Esophagus squamous epithelium (tissue), 5 donors: ENCODE measurements at places on chromosomes 5 and 9.

DNA sequence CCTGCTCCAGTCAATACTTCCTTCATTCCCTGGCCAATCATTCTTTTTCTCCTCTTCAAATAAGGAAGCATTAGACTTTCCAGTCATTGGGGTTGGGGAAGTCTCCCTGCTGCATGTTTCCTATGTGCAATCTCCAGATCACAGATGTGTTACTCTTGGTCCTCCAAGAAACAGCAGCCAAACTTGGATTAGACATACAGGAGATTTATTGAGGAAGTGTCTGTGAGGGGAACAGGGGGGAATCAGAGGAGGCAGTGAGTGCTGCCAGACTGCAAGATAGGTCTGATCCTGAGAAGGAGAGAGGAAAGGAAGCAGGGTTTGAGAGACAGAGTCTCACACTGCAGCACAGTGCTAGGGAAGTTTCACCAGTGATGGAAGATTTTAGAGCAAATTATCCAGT, 40.6 kb upstream of the SLIT3 start:
- no peak overlapping the region for H3K4me3 ChIP-seq
- no peak for DNase-seq
- no peaks in the 10 kb centered on the region for H3K27me3 ChIP-seq
- H3K36me3 ChIP-seq = no peaks in the 10 kb centered on the region
- no peak overlapping the region for H3K27ac ChIP-seq

DNA sequence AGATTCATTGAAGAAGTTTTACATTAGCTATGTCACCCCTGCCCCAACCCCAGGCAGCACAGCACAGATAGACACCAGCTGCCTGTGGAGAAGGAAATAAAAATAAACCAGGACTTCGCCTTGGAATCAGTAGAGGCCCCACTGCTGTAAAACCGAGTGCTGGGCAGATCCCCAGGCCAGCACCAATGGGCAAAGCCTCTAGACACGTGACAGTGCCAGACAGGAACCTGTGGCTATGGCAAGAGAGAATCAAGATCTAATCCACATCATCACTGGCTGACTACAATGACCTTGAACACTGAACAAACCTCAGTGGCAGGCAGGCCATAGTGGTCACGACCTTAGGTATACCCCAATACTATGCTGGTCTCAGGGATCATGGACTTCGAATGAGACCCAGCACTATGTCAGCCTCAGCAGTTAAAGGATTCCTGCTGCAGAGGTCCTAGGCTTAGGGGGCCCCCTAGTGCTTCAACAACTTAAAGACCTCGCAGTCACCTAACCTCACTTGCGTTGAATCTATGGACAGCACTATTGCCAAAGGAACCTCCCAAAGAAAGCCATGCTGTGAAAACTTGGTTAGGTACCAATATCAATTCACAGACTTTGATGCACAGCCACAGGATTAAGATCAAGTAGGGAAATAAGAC, 2118.6 kb upstream of the C9orf72 start:
- H3K4me1 ChIP-seq = no peaks in the 10 kb centered on the region
- DNase-seq = no peak
- no peak overlapping the region for H3K27ac ChIP-seq

GRCh38 chr5:75734913-75735789, 17.9 kb upstream of the POC5 start:
- no peak overlapping the region for H3K4me3 ChIP-seq
- H3K27ac ChIP-seq = no peak overlapping the region
- no peak for DNase-seq
- H3K4me1 ChIP-seq = no peaks in the 10 kb centered on the region

GRCh38 chr9:86667307-86667706, 280.0 kb downstream of the GAS1 start:
- no peaks in the 10 kb centered on the region for H3K27me3 ChIP-seq
- H3K4me1 ChIP-seq = peaks cover 5% of the 10 kb centered on the region
- no peaks in the 10 kb centered on the region for H3K36me3 ChIP-seq
- no peak for DNase-seq
- H3K27ac ChIP-seq = no peak overlapping the region

- H3K4me3 ChIP-seq = peak within 1 kb of the TSS; percentile 55
- H3K36me3 ChIP-seq = no peaks in the 10 kb centered on the region
- peaks cover 93% of the 10 kb centered on the region for H3K4me1 ChIP-seq
- no peaks in the 10 kb centered on the region for H3K27me3 ChIP-seq
- H3K27ac ChIP-seq = peak within 1 kb of the TSS; percentile 88
These were observed at the start of gene AKNA for GRCh38 chr9:114387680-114388356. AKNA (minus strand) TSS chr9:114387982; CDS start chr9:114381333, 6,649 bp downstream.

- H3K36me3 ChIP-seq = no peaks in the 10 kb centered on the region
- H3K27ac ChIP-seq = peak overlapping the region; percentile 92
These were observed 505 bp downstream of the C5orf34 start for GRCh38 chr5:43514471-43514815.

DNA sequence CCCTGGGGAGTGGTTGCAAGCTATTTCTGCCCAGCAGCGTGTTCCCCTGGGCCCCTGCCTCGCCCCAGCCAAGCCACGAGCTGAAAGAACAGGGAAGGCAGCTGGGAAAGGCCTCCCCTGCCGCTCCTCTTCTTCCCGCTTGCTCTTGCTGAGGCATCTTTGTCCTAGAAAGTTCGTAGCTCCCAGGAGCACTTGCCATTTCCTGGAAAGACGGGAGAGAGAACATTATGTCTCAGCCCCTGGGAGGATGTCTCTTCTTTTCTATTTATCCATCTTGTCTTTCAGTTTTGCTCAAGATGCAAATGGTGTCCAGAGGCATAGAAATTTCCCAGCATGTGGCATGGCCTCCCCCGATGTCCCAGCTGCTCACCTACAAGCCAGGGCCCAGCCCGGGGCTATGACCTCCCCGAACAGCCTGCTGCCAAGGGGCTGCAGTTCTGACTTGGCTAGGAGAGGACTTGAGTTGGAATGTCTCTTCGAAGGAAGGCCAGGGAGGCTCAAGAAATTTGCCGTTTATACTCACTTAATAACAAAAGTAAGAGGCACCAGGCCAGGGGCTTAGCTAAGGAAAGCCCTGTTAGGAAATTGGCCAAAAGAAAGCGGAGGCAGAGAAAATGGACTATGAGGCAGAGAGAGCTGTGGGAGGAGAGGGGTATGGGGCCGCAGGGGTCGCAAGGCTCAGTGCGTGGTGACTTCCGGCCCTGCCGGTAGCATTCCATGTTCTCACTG, 87.3 kb downstream of the LIFR start:
- no peak overlapping the region for H3K4me3 ChIP-seq
- no peaks in the 10 kb centered on the region for H3K27me3 ChIP-seq
- H3K4me1 ChIP-seq = peaks cover 11% of the 10 kb centered on the region
- peak overlapping the region; percentile 92 for H3K27ac ChIP-seq
- no peak for DNase-seq

- no peaks in the 10 kb centered on the region for H3K36me3 ChIP-seq
- no peaks in the 10 kb centered on the region for H3K4me1 ChIP-seq
- H3K27me3 ChIP-seq = no peaks in the 10 kb centered on the region
- no peak for DNase-seq
- no peak overlapping the region for H3K27ac ChIP-seq
These were observed 10.0 kb downstream of the NKD2 start for GRCh38 chr5:1018596-1018995.

DNA sequence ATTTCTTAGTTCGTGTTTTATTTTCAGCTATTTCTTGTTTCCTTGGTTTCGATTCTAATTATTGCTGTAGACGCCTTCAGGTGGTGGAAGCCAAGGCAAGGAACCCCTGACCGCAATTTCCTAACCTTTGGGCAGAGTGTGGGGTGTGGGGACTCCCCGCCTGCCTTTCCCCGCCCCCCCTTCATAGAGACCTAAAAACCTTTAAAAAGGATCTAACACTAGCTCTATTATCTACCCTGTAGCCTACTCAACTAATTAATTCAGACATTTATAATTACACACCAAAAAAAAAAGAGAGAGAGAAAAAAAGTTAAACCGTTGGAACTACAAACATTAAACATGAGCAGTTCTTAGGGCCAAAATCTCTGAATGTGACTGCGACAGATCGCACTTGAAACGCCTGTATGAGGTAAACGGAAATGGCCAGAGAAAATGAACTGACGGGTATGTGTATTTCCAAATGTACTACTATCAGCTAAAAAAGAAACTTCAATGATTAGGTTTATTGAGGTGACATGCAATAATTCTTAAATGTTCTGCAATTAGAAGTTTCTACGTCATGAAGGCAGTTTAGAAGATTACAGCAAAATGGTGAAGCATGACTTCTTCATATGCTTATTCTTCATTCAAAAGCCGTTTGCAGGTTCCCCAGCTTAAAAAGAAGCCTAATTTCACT, 19.0 kb upstream of the FER start:
- no peaks in the 10 kb centered on the region for H3K27me3 ChIP-seq
- no peak for DNase-seq
- peaks cover 4% of the 10 kb centered on the region for H3K4me1 ChIP-seq
- H3K27ac ChIP-seq = peak overlapping the region; percentile 88

GRCh38 chr5:36629729-36630128, 23.3 kb downstream of the SLC1A3 start:
- DNase-seq = no peak
- peaks cover 4% of the 10 kb centered on the region for H3K36me3 ChIP-seq
- no peak overlapping the region for H3K27ac ChIP-seq
- H3K4me1 ChIP-seq = peaks cover 15% of the 10 kb centered on the region

DNA sequence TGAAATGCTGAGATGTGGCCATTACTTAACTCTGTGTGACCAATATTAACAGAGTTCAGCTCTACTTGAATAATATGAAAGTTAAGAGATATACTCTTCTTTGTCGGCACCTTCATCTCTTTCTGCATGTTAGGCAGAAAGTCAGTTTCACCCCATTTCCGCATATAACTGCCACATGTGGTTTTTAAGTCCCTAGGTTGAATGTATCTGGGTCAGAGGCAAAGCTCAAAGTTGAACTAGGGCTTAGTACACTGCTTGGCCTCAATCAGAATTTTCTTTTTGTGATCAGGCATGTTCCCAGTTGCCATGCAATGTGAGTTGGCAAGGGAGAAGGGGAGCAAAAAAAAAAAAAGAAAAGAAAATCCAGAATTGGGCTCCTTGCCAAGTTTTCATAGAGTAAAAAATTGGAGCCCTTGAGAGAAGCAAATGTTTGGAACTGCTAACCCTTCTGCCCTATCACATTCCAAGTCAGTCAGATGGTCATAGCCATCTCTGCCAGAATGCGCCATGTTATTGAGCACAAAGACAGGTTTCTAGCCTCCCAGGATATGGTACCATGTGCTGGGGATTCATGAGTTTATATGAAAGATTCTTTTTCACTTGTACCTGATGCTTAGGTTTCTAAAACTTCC, 251.2 kb upstream of the RORB start:
- no peaks in the 10 kb centered on the region for H3K27me3 ChIP-seq
- DNase-seq = no peak
- no peak overlapping the region for H3K4me3 ChIP-seq
- H3K27ac ChIP-seq = no peak overlapping the region

DNA sequence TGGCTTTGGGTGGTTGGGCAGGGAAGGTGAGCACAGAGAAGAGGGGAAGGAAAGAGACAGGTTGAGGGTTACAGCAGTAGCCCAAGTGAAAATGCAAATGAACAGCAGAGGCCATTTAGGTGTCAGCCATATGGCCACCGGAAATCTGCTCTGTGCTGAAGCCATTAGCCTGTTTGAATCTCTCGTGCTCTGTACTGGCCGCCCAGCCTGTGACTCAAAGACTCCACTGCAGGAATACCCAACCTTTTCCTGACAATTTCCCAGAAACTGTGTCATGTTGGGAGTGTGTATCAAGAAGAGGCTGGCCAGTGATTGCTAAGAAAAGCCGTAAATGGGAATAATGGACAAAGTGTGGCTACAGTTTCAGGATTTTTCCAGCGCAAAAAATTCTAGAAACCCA, 35.9 kb upstream of the RAI14 start:
- no peak overlapping the region for H3K4me3 ChIP-seq
- no peaks in the 10 kb centered on the region for H3K27me3 ChIP-seq
- H3K36me3 ChIP-seq = no peaks in the 10 kb centered on the region
- H3K27ac ChIP-seq = peak overlapping the region; percentile 44
- no peak for DNase-seq

DNA sequence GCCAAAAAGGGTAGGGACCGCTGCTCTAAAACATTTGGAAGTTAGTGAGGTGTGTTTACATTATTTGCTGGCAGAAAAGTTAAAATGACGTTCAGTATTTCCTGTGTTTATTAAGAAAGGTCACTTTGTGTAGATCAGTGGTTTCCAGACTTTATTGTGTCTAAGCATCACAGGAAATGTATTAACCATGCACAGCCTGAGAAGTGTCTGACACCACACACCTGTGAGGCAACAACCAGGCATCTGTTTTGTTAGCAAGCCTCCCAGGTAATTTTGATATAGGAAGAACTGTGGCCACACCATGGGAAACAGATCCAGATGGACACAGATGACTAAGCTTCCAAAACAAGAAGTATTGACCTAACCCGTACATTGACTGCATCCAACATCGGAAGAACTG, 12.0 kb downstream of the TTC1 start:
- no peaks in the 10 kb centered on the region for H3K27me3 ChIP-seq
- no peak for DNase-seq
- H3K4me3 ChIP-seq = no peak overlapping the region
- H3K4me1 ChIP-seq = no peaks in the 10 kb centered on the region

DNA sequence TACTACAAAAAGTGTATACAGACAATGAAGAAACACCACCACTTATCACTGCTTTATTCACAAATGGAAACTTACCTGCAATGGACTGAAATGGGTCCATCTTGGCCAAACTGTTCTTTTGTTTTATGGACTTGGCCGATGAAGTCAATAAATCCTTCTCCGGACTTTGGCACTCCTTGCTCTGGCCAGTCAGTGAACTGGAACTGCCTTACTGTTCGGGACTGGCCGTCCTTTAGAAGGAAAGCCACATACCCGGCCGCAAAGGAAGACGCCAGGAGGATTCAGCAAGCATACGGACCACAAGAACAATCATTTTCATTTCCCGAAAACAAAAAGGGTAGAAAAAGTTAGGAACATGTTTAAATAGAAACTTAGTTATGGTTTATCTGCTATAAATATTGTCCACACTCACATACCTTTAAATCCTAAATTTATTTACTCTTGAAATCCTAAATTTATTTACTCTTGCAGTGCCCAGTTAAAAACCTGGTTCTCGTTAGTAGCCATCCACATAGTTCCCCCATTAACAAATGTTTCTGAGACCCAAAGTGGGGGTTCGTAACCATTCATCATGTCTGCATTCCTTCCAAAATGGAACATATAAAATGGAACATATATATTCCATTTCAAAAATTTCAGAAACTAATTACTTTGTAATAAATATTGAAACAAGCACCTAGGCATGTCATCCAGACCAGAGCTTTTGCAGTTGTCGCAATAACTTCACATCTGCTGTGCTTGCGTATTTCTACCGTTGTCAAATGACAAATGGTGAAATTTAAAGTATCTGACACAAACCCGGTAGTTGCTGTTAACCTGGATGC, 532.1 kb upstream of the DMAC1 start:
- no peaks in the 10 kb centered on the region for H3K4me1 ChIP-seq
- no peak for DNase-seq
- no peaks in the 10 kb centered on the region for H3K36me3 ChIP-seq

GRCh38 chr5:149936044-149936699, 8.4 kb downstream of the PDE6A start:
- peak overlapping the region; percentile 86 for H3K27ac ChIP-seq
- H3K4me3 ChIP-seq = no peak overlapping the region
- peaks cover 13% of the 10 kb centered on the region for H3K4me1 ChIP-seq
